ENCODE measurements at places on chromosomes 2 and 18.

- DNase-seq = no peak
Observed at GRCh38 chr2:99488539-99489062, 1.2 kb downstream of the REV1 start.

GRCh38 chr2:59752512-59752911 lies 800.9 kb downstream of the BCL11A start:
- DNase-seq = no peak

DNA sequence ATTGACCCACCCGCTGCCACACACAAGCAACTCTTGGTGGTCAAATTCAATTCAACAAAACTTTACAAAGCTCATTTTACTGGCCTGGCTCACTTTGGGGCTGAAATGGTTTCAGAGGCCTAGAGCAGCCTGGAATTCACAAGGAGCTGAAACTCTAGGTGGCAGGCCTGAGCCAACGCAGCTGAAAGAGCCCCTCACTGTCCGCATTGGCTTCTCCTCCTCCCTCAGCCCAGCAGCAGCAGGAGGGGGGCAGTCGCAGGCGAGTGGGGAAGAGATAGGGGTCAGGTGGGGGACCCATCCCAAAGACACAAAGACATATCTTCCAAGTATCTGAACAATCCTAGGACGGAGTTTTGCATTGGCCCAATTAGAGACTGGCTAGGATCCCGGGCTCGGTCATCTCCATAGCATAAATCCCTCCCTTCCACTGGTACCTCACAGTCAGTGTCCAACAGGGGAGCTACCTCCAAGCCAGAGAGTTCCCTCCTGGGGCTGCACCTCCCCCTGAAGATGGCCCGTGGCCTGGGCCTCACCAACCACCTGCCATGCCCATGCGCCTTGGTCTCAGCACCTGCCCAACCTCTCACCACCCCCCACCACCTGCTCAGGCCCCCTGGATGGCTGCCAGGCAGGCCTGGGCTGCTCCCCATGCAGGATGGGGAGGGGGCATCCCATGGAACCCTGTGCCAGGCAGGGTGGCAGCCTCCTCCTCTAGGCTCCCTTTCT lies 113.4 kb downstream of the ZBTB7C start:
- no peak for DNase-seq

DNA sequence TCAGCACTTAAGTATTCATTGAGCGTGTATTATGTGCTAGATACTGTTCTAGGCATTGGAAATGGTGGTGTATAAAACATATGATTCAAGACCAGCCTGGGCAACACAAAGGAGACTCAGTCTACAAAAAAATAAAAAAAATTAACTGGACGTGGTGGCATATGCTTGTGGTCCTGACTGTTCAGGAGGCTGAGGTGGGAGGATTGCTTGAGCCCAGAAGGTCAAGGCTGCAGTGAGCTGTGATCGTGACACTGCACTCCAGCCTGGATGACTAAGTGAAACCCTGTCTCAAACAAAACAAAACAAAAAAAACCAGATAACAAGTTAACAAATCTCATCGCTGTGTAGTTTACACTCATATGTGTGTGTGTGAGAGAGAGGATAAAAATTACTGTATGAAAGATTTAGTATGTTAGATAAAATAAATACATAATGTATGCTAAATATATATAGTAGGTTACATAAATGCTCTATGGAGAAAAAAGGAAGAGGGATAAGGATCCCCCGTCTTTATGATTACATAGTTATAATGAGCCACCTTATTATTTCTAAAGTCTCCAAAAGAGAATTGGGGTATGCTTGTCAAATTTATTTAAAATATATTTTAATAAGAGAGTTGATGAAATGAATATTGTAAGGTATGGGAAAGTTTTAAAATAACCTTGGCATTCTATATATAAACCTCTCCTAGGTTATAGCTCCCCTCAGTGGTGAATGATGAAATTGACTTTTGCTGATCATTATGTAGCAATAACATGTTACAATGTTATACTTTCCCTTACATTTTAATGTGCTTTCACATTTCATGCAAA lies 69.2 kb downstream of the EHBP1 start:
- no peak for DNase-seq

DNA sequence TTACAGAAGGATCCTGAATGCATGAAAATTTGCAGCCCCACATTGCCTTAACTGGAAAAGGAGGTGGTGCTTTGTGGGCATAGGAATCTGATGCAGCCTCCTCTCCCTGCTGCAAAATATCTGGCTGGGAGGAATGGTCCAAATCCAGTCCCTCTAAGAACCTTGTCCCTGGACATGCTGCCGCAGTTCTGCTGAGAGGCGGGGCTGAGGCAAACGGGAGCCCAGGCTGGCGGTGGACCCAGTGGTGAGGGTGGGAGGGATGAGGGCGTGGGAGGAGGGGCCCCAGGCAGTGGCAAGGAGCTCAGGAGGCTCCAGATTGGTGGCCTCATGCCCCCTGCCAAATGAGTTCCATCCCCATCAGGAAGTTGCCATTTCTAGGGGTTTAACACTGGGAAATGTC lies 36.2 kb downstream of the ZAP70 start:
- no peak for DNase-seq

DNA sequence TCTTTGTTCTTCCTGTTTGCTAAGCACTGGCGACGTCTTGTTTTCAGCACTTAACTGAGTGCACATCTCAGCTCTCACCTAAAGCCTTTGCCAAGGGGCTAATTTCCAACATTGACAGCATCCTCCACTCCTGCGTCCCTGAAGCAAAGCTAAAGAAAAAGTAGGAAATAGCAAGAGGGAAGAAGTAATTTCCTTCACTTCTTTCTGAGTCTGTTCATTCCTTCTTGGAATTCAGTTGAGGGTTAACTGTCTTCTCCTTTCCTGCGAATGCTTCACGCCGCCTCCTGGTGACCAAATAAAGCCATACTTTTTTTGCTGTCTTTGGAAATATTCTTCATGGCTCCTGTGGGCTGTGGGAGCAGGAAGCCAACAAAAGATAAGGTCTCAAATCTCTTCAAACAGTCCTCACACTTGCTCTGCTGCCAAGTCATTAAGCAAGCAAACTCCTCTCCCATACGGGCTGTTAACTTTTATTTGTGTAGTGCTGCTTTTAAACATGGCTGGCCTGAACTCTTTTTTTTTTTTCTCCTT lies 100.9 kb downstream of the DPP10 start:
- peak; percentile 41 for DNase-seq

DNA sequence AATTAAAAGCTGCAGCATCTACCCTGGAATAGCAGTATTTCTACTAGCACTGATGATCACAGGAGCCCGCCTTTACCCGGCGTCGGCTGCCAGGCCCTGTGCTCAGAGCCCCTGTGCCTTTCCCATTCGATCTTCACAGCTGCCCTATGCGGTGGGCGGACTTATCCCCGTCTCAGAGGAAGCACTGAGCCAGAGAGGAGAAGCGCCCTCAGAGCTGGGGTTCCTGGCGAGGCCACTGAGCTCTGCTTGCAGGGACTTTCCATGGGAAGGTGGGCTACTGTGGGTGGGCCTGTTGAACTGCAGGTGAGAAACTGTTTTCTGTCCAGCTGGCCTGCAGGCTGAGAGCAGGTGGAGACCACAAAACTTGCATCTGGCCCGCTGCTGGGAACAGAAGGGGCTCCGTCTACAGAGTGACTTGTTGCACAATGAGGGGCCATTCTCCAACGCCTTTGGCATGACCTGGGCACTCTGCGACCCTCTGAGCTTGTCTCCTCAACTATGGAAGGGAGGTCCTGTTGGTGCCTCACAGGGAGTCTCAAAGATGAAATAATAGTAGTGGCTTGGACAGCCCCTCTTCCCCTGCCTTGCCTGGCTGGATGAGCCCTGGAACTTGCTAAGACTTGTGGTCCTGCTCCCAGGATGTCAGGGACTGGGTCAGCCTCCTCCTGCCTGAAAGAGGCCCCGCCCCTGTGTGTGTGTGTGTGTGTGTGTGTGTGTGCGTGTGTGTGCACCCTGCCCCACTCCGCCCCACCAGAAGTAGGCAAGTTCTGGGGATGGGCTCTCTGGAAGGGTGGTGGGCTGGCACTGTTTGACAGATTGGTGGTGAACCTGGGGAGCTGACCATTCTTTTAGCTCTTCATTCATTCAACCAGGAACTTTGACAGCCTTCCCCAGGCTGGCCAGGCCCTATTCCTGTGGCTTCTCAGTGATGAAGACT lies 32.7 kb downstream of the GLI2 start:
- DNase-seq = peak; percentile 15

GRCh38 chr2:179344970-179345369 lies 80.3 kb upstream of the SESTD1 start:
- DNase-seq = no peak

- DNase-seq = no peak
Observed at GRCh38 chr2:42960002-42960841, 167.8 kb upstream of the HAAO start.

GRCh38 chr2:31251018-31251417 lies 17.1 kb downstream of the EHD3 start:
- DNase-seq = peak; percentile 64

DNA sequence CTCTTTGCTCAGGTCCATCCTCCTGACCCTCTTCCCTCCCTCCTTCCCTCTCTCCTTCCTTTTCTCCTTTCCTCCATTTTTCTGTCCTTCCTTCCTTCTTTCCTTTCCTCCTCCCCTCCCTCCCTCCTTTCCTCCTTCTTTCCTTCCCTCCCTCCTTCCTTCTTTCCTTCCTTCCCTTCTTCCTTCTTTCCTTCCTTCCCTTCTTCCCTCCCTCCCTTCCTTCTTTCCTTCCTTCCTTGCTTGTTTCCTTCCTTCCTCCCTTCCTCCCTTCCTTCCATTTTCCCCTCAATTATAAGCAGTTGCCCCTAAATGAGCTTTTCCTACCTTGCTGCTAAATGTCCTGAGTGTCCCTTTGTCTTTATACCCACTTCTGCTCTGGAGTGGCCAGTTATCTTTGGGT lies 103.3 kb downstream of the NDUFA10 start:
- no peak for DNase-seq

- no peak for DNase-seq
Observed at GRCh38 chr2:88880441-88880953, 189.0 kb downstream of the RPIA start.

DNA sequence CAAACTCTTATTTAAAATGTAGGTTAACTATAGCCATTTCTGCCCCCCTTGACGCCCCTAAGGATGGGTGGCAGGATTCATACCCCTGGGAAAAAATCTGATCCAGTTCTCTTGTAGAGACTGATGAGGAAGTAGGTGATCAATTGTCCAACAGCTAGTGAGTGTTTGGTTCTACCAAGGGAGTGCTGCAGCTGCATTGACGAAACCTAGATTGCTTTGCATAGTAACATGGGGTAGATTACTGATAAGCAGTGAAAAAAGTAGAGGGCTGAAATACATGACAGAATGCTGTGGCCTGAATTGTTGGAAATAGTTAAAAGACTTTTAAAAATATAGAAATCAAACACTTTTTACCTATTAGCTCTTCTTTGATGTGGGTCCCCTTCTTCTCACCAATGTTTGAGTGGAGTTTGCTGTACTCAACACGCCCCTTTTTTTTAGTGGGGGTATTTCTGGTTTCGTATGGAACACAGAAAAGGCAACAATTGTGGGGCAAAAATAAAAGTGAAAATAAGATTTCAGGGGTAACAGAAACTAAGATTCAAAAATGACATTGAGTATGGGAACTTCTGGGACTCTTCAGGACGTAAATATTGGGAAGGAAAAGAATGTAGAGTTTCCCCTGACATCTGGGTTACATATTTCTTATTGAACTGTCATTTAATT lies 66.2 kb downstream of the MAIP1 start:
- DNase-seq = no peak

- no peak for DNase-seq
Observed at GRCh38 chr2:95009412-95009811, 16.1 kb upstream of the MAL start.

DNA sequence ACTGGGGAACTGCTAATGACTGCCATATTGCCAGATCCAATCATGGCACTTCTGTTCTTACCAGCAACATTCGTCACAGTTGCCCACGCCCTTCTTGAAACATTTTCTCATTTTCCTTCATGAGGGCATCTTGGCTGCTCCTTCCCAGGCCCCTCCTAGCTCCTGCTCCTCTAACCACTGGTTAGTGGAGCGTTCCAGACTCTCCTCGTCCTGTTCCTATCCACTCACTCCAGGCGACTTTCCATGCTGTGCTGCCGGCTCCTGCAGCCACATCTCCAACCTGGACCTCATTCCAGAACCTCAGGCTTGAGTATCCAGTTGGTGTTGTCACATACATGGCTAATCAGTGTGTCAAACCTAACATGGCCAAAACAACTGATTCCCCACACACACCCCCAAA lies 1.3 kb upstream of the ADI1 start:
- DNase-seq = no peak

DNA sequence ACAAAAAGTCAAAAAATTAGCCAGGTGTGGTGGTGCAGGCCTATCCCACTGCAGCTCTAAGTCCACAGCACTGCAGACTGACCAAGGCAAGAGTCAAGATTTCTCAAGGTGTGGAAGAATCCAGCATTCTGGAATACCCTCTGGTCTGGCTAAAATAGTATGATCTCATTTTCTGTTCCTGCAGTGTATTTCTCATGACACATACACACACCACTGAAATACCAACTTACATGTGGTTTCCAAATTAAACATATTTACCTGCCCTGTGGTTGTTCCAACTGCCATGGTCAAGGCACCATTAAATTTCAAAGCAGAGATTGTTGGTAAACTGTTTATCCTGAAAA lies 30.9 kb downstream of the NOL10 start:
- no peak for DNase-seq

- DNase-seq = no peak
Observed at GRCh38 chr2:186575302-186575701, 14.6 kb upstream of the ITGAV start.

DNA sequence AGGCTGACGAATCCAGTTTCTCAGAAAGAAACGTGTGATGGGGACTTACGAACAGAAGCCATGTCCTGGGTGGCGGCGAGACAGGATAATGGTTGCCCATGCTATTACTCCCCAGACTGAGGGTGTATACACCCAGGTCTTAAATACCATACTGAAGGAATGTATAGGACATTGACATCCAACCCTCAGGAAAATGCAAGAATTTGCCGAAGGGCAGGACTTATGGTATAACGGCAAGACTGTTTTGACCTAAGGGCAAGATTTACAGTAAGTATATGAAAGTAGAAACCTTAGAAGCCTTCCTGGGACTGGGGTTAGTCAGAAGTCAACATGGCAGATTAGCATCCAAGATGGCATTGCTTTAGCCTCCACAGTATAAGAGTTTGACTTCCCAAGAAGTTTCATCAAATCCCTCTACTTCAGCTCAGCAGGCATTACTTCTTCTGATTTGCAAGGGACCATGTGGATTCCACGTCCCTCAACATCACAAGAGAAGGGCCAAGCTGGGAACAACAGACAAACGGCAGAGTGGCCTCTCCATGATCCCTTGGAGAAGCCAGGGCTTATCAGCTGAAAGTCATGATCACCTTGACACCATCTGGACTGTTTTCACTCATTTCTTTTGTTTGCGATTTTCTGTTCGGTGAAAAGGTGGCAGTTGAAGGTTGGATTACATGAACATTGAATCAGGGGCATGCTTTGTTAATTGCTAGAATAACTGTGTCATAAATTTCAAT lies 21.1 kb downstream of the ST3GAL5 start:
- no peak for DNase-seq

All from left ventricle myocardium superior (tissue), 1 donor.